ENCODE measurements at places on chromosomes 11 and 22.

- DNase-seq, result no peak
Observed at GRCh38 chr22:38204784-38205183, 3.0 kb downstream of the MAFF start.

- DNase-seq, result no peak
Observed at GRCh38 chr11:9269492-9270013, 4.4 kb upstream of the DENND5A start.

- no peak for DNase-seq
Observed at GRCh38 chr11:87347441-87347840, 309.7 kb downstream of the TMEM135 start.

GRCh38 chr11:37532271-37532670 lies 934.2 kb upstream of the RAG2 start:
- no peak for DNase-seq

DNA sequence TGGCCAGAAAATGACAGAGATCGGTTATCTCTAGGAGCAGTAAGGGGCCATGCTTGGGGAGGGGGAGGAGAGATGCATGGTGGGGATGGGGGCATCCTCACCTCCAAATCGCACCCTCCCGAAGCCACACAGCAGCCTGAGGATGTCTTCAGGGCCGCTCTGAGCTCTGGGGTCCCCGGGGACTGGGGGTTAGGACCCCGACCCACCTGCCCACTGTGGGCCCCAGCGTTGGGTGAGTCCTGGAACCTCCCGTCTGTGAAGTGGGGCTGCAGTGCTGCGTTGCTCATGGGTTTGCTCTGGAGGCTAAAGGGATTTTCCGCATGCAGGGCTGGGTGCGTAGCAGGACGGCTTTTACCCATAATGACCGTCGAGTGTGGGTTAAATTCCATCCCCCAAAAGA lies 1046.3 kb downstream of the BRD1 start:
- no peak for DNase-seq

GRCh38 chr11:17075506-17075905 lies 2.0 kb downstream of the RPS13 start:
- no peak for DNase-seq

DNA sequence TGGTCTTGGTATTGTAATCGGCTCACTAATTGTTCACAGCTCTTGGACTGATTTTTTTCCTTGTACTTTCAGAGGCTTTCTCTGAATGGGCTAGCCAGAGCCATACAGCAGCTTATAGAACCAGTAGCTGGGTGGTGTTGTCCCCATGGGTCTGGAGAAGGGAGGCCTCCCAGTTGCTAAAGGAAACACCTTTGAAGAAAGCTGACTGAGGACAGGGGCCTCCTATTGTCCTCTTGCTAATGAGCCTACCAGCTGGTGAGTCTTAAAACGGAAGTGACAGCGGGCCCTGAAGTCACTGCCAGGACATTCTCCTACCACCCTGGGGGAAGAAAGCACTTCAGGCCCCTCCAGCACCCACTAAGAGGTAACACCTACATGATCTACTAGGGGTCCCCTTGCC lies 9.9 kb downstream of the FADS3 start:
- DNase-seq, result no peak

- no peak for DNase-seq
Observed at GRCh38 chr11:124759266-124760204, 2.6 kb downstream of the ESAM start.

GRCh38 chr22:17703811-17704210 lies 65.3 kb downstream of the BCL2L13 start:
- no peak for DNase-seq

- DNase-seq, result no peak
Observed at GRCh38 chr11:95344932-95345642, 114.1 kb upstream of the SESN3 start.

DNA sequence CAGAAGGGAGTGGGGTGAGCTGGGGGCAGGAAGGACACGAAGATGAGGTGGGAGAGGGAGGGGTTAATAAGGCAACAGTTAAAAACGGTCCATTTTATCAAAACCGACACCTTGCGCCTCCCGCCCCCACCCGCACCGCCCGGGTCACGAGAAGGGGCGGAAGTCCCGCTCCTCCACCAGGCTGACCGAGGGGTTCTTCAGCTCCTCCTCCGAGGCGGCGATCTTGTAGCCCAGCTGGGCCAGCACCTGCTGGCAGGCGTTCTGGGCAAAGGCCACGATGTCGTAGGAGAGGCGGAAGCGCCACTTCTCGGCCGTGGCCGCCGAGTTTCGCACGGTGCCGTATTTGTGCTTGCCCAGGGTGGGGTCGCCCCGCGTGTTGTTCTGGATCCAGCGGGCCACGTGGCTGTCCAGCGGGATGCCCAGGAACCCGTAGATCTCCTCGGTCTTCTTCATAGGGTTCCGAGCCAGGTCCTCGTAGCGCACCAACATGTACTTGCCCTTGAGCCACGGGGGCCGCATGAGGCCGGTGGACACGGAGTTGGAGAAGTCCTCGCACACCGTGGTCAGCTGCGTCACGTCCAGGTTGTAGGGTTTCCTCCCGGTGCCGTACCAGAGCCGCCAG lies 15.8 kb downstream of the CHST1 start:
- no peak for DNase-seq

- DNase-seq, result no peak
Observed at GRCh38 chr22:39728236-39728860, 157.8 kb downstream of the CACNA1I start.

DNA sequence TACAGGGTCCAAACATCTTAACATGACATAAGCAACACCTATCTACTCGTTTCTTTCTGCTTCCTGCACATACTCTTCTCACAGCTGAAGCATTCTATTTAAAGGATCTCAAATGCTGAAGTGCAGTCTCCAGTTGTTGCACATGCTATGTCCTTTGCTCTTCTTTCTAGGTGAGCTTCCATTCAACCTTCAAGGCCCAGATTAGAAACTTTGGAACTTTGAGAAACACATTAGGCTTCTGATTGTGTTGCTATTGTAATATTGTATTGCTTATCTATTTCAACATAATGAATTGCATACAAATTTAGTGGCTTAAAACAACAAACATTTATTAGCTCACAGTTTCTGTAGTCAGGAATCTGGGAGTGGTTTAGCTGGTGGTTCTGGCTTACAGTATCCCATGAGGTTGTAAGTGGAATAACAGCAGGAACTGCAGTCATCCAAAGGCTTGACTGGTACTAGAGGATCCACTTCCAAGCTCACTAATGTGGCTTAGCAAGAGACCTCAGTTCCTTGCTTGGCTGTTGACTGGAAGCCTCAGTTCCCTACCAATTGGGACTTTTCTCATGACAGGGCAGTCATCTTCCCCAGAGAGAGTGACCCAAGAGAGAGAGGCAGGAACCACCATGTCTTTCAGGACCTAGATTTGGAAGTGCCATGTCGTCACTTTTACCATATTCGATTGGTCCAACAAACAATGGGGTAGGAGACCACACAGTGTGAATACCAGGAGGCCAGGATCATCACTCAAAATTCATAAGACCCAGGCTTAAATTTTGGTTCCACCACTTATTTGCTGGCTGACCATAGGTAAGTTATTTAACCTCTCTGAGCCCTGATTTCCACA lies 27.2 kb upstream of the RASSF10 start:
- DNase-seq, result no peak

DNA sequence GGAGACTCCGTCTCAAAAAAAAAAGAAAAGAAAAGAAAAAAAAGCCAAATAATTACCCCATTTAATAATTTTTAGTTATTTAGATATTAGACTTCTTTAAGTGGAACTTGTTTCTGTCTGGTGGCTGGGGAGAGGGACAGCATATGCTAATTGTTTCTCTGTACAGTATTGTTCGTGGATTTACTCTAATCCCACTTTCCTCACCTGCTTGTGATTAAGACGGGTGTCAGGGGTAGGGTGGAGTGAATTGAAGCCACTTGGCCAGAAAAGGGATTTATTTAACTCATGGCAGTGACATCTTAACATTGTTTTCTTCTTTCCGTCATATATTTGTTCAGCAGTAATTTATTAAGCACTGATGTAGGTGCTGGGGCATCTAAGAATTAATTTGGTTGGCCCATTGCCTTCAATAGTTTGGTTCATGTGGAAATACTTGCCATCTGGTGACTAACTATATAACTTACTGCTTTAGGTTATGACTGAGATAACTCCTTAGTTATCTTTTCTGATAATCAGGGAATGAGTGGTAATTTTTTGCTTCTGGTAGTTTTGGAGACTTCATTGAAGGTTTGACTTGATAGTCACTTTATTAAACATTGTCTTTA lies 4.6 kb downstream of the TNRC6B start:
- DNase-seq, result no peak

- DNase-seq, result no peak
Observed at GRCh38 chr11:3000032-3000961, 8.2 kb upstream of the NAP1L4 start.

DNA sequence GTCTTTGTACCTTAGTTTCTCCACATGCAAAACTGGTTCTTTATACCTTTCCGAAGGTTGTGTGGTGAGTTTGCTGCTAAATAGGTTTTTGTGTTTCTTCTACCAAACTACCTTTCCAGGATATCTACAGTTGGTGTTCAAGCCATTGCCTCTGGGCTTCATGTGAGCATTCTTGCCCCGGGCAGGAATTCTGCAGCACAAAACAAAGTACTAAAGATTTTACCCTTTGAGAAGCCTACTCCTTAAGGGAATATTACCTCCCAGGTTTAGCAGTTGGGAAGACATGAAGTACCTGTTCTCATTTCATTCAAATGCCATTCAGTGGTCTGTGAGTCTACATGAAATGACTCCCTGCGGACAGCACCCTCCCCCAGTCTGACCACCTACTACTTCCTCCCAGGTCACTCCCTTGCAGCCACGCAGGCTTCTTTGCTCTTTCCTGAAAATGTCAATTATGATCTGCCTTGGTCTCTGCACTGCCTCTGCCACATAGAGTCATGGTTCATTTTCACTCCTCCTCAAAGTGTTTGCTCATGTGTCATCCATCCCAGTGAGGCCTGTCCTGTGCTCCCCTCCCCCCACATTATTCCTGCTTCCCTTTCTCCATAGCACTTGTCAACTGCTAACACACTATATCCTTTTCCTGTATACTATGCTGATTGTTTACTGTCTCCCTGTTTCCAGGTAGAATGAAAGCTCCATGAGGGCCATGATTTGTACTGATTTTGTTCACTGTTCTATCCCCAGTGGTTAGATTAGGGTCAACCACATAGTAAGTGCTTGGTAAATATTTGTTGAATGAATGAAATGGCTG lies 36.9 kb downstream of the PACS1 start:
- no peak for DNase-seq

GRCh38 chr11:78420255-78420764 lies 2.7 kb upstream of the GAB2 start:
- no peak for DNase-seq

DNA sequence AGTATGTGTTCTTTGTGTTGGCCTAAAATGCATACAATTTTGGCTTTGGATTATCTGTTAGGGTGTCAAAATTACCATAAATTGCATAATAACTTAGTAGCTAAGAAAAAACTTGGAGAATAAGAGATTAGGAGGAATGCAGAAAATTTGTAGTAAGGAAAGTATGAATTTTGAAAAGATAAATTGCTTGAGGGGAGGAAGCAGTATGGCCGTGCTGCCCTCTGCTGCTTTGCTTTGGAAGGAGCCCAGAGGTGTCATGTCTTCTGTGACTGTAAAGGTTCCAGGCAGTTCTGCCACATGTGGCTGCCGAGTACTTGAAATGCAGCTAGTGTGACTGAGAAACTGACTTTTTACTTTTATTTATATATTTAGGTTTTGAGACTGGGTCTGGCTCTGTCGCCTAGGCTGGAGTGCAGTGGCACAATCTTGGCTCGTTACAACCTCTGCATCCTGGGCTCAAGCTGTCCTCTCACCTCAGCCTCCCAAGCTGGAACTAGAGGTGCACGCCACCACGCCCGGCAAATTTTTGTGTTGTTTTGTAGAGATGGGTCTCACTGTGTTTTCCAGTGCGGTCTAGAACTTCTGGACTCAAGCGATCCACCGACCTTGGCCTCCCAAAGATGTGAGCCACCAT lies 1.8 kb downstream of the ADSL start:
- no peak for DNase-seq

DNA sequence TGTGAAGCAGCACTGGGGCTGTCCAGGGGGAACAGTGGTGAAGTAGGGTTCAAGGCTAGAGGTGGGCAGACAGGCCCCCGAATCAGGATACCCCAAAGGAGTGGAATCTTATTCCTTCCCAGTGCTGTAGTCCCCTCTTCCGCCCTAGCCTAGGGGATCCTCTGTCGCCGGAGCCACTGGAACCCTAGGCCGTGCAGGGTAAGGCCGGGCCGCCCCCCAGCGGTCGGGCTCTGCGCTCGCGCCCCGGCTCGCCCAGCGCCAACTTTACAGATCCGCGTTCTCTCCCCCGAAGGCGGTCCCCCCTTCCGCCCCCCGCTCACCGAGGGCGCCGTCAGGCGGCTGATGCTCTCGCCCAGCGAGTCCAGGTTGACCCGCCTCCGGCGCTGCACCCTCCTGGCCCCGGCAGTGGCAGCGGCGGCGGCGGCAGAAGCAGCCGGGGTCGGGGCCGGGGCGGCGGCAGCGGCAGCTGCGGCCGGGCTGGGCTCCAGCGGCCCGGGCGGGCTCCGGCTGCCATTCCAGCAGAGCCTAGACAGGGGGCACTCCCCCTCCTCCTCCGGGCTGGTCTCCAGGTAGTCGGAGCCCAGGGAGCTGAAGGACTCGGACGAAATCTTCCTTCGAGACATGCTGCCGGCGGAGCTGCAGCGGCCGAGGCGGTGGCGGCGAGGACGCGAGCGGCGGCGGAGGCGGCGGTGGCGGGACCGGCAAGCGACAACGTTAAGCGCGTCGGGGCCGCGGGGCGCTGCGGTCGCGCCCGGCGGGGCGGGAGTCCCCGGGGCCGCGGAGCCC lies 650 bp downstream of the GUCY1A2 start:
- DNase-seq, result peak; percentile 28

GRCh38 chr11:59172345-59173079 lies 580 bp downstream of the DTX4 start:
- no peak for DNase-seq

GRCh38 chr11:132718711-132719671 lies 813.3 kb downstream of the OPCML start:
- DNase-seq, result no peak

DNA sequence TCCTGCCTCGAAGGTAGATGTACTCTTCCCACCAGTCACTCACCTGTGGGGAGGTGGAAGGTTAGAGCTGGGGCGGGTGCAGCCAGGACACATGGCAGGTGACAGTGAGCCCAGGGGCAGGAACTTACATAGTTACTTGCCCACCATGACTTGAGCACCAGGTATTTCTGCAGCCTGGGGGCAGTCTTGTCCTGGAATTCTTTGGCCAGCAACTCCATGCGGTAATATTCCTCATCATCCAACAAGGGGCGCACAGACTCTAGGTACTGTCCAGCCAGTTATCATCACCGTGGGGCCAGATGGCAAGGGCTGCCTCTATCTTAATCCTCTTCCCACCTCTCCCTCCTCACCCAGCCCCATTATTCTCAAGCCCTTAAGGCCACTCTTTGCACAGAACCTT lies 2.2 kb downstream of the CPT1B start:
- no peak for DNase-seq

DNA sequence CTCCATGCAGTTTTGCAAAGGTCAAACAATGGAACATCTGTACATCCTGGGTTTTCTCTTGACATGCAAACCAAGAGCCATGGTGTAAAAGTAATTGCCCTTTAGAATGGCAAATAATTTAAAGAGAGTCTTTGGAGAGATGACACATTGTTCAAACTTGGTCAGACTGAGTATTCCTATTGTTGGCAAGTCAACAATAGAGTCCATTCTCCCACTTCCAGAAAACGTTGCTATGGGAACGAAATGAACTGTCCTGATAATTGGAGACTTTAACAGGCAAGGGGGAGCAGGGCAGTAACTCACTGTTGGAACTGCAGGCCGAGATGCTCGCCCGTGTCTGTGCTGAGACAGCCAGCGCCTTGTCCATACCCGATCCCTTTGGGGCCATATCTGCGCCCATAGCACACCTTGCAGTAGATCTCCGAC lies 13.9 kb downstream of the CSRP3 start:
- DNase-seq, result no peak
